ENCODE measurements at places on chromosomes 11 and 22.

DNA sequence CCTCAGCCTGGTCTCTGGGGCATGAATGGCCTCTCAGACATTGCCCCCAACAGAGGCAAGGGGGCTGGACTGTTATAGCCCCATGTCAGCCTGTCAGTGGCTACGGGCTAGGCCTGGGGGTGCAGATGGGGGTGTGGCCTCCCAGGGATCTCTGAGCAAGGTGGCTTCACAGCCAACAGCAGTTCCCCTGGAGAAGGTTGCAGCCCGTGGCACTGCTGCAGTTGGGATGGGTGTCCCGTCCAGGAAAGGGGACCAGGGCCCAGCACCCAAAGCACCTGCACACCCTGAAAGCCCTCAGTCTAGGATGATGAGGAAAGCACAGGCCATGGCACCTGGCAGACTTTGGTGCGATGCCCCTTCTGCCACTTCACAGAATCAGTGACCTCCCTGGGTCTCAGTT lies 101.3 kb downstream of the TP53I11 start:
- DNase-seq: no peak

DNA sequence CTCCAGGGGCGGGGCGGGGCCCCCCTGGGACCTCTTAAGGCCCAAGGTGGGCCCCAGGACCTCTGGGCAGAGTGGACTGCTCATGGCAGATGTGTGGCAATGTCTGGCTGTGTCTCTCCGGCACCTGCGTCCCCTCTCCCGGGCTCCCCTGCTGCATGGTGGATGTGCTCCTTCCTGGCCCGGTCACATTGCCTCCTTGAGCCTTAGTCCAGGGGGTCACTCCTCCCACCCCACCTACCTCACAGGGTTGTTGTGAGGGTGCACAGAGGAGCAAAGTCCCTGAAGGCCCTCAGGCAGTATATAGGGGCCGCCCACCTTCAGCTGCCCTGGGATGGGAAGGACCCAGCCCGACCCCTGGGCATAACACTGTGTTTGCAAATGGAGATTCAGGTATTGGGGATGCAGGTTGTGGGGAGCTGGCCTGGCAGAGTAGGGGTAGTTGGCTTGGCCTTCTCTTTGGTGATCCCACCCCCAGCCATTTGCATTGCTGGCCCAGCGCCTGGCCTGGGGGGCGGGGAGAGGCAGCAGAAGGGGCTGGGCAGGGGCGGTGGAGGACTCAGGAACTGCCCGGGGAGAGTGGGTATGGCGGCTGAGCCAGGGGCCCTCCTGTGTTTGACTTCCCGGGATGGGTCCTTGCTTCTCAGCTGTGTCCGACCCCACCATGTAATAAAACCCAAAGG lies 11.3 kb downstream of the KCTD17 start:
- DNase-seq: no peak

DNA sequence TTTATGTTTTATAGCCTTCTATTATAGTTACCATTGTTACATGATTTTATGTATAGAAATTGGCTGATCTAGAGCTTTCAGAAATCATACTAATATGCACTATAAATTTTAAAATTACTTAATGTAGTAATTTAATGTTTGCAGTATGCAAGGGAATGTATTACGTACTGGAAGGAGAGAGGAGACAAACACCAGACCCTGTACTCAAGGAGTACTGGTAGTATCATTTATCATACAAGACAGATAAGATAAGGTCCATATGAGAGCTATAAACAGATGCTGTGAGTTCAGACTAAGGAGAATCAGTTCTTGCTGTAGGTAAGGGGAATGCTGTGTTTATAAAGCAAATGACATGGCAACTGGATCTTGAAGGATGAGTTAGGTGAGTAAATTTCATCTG lies 765 bp downstream of the BCO2 start:
- DNase-seq: no peak

DNA sequence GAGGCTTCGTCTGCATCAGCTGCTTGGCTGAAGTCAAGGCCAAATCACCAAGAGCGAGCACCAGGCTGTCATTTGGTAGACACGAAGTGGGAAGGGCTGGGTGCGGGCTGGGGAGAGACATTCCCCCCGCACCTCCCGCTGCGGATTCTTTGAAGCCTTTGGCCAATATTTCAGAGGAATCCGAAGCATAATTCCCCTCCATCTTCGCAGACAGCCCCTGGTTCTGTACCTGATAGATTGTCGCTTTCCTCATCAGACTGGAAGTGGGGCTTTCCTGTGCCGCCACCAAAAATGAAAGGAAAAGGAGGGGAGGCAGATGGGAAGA lies 15.3 kb downstream of the BLID start:
- DNase-seq: no peak

- no peak for DNase-seq
Observed at GRCh38 chr11:86202013-86202336, 42.6 kb upstream of the EED start.

DNA sequence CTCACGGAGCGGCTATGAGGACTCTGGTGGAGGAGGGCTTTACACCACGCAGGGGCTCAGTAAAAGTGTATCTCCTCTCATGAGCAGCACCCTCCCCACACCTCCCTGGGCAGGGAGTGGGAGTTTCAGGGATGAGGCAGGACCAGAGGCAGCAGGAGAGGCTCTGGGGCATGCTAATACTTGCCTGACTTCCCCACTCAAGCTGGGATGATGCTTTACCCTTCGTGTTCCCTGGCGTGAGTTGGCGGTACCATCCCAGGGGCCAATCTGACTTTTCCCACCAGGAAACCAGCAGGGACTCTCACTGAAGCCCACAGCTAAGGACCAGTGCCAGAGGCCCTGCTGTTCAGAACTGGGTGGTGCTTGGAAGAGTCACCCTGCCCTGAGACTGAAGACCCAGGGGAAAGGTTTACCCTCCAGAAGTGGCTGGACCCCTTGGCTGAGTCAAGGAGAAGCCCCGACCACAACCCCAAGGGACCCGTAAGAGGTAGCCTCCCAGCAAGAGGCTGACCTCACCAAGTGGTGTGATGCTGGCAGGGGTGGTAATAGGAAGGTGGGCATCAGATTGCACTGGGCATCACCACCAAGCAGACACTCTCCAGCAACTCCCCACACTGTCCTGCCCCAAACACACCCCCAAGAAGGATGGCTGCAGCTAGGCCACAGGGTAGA lies 65.6 kb downstream of the THAP12 start:
- DNase-seq: no peak

- DNase-seq: no peak
Observed at GRCh38 chr11:33617672-33618350, 82.8 kb downstream of the C11orf91 start.

- DNase-seq: no peak
Observed at GRCh38 chr22:36117053-36117554, 43.5 kb downstream of the APOL3 start.

DNA sequence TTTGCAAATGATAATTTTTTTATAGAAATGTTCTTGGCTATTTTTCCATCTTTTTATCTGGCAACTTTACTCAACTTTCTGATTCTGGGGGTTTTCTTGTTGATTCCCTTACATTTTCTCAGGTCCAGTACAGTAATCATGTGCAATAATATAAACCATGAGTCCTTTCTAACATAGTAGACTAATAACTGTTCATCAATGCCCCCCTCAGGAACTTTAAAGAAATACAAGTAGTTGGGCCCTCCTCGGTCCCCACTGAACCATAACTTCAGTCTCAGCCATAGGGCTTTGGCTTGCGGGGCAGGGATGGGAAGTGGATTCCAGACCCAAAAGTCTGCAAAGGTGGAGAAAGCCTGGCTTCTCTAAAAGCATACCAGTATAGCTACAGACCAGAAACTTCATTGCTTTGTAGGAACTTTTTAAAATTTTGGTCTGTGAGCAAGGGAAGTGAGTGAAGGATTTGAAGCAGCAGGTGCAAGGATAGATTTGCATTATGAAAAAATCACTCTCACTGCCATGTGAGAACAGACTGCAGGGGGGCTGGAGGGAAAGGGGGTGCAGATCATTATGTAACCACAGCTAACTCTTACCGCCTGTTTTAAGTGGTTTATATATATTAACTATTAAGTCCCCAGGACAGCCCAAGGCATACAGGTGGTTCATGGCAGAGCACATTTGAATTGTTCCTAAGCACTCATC lies 10.4 kb upstream of the TUB start:
- no peak for DNase-seq

DNA sequence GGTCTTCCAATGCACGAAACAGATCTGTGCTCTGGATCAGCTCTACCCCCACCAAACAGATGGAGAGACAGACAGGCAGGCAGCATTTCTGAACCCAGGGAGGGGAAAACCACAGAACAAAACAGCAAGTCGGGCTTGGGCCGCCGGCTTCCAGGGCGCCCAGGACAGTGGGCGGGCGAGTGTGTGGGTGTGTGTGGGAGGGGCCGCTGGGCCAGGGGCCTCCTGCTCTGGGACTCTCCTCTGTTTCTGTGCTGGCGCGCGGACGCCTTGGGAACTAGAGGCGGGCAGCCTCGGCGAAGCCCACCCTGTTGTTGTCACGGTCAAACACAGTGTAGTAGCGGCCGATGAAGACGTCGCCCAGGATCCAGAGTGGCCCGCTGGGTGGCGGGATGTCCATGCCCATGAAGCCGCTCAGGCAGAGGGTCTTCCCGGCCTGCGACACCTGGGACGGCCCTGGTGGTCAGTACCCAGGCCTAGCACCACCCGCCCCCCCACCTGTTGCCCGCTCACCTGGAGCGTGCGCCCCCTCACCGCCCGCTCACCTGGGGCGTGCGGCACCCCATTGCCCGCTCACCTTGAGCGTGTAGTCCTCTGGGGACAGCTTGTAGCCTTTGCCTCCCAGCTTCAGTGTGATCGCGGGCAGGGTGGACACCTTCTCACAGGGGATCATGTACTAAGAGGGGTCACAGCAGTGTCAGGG lies 3.0 kb upstream of the IFITM10 start:
- no peak for DNase-seq

DNA sequence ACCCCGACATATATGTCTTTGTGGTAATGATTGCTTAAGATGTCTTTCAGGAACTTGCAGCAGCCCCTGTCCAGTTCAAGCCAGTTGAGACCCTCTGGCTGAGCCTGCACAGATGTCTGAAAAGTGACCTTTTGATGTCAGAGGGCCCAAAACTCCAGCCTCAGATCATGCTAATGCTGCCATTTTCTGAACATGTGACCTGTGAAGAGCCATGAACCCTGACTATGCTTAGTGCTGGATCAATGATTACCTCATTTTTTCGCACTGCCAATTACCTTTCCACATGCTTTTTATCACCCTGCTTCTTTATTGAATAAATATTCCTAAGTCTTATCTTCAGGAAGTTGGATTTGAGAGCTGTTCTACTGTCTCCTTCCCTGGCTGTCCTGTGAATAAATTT lies 6.9 kb upstream of the CYP2R1 start:
- DNase-seq: no peak

GRCh38 chr11:102989379-102990047 lies 34.0 kb upstream of the MMP13 start:
- DNase-seq: no peak

GRCh38 chr11:65422633-65423515 lies at the start of gene NEAT1:
TSS of gene NEAT1 (plus strand) at chr11:65422798.
- peak; percentile 96 for DNase-seq

GRCh38 chr11:116071241-116071640 lies 567.0 kb upstream of the CADM1 start:
- no peak for DNase-seq
